ENCODE measurements at places on chromosomes 11 and 22.

DNA sequence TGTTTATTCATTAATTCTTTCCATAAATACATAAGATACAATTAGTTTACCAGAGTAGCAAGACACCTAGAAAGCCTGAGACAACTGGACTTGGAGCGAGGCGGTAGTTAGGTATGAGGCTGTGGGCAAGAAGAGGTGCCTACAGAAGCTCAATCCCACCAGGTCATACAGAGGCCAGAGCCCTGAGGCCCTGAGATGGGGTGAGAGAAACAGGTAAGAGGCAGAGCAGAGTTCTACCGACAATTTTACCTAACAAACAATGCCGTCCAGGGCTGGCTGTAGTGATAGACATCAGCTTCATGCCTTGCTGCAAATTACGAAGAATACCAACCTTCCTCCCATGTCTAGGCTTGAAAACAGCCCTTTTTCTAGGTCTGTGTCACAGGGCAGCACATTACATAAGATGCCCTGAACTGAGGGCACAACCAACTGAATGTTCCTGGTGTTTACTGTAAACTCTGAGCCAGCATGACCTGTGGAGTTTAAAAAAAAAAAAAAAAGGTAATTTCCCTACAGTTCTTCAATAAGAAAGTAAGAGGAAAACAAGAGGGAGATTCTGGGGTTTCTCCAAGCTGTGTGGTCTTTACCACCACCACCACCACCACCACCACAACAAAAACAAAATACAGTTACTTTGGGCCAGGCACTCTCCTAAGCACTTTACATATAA lies 105.8 kb downstream of the GAB2 start:
- DNase-seq = no peak

- no peak for DNase-seq
These were observed 5.7 kb upstream of the RAB1B start for GRCh38 chr11:66262696-66263095.

DNA sequence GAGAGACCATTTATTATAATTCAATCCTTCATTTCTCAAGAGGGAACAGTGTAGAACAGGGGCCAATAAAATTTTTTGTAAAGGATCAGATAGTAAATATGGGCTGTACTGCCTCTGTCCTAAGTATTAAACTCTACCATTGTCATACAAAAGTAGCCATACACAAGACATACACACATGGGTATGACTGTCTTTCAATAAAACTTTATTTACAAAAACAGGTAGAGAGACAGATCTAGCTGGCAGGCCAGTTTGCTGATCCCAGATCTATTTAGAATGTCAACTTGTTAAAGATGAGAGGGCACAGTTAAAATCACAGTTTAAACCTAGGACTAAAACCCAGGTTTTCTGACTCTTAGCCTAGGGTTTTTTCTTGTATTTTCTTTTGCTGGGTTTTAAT lies 16.7 kb downstream of the TRAF6 start:
- DNase-seq = no peak

- DNase-seq = no peak
These were observed 8.7 kb downstream of the ZMAT5 start for GRCh38 chr22:29758068-29758622.
